ENCODE measurements at places on chromosomes 11 and 22. TPM values are rescaled to one million over a fixed set of nuclear protein-coding genes. Genes with fewer than 3 reads are reported as not detected.

FANCF gene
- 25.8 TPM for total RNA-seq

MSANTD4 gene
- total RNA-seq = 73.1 TPM

TRPM5 gene
- total RNA-seq = under 0.01 TPM

VSIG10L2 gene
- not detected for total RNA-seq
